LNCaP clone FGC (cell line): ENCODE measurements at places on chromosomes 6 and 20.

DNA sequence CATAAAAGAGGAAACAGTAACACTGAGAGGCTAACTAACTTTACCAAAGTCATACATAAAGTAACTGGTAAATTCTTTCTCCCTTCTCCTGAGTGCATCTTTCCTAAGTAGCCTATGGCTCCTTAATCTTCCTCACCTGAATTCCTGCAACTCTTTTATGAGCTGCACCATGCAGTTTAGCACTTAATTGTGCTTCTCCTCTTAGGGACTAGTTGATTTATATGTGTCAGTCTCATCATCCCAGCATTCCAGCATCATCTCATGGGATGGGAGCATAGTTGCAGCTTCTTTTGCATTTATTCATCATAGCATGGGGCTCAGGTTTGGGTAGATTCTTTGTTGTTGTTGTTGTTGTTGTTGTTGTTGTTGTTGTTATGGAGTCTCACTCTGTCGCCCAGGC, 3.5 kb upstream of the TSPYL1 start:
- no peak for DNase-seq

- peak; percentile 92 for DNase-seq
These were observed 53.3 kb downstream of the SLC22A23 start for GRCh38 chr6:3403238-3404173.

DNA sequence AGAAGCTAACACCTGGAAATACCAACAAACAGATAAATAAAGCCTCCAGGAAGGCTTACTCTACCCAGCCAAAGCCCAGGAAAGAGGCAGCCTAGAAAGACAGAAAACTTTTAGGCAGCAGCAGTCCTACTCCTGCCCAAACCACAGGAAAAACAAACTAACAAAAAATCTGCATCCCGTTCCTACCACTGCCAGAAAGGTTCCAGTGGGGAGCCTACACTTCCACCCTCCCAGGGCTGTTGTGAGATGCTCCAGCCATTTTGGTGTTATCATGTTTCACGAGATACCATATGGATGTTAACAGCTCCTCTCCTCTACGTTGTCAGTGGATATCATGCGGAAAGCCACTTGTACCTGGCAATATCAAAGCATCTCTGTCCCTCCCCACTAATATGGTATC, 336.7 kb upstream of the PRND start:
- no peak for DNase-seq

GRCh38 chr20:56587307-56588041, 41.6 kb upstream of the TFAP2C start:
- no peak for DNase-seq

DNA sequence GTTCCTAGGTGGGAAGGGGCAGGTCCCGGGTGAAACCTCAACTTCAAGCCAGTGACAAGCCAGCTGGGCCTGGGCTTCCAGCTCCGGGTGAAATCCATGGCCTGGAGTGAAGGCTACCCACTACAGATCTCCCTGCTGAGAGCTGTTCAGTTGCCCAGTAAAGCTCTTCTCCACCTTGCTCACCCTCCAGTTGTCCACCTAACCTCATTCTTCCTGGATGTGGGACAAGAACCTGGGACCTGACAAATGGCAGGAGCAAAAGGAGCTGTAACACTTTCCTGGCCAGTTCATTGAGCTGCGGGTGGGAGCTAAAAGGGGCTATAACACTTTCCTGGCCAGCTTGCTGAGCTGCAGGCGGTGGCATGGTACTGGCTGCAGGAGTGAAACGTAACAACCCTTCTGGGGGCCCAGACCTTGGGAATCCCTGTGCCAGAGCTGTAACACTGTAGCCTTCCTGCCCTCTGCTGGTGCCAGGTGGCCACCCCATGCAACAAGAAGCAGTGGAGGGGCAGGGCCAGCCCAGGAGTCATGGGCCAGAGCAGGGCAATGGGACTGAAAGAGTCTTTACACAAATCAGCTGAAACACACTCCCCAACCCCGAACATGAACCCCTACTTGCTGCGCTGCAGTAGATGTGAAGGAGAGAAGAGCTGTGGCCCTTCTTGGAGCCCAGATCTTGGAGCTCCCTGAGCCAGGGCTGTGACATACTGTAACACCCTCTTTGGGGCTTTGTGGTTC, 3.6 kb upstream of the HINT3 start:
- no peak for DNase-seq

DNA sequence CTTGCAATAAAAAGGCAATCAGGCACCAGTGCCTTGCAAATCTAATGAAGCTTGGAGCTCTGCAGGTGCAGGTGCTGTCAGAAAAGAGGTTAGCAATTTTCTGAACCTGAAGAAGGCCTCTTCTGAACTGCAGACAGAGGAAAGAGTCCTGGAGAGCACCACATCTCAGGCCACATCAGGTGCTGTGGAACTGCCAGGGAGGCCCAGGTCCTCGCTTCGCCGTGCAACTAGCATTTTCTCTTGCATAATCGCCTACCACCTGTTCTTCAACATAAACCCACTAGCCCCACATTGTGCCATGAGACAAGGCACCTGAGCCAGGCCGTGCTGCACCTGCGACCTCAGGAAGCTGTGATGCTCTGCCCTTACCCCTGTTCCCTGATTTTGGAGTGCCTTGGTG, 187.6 kb downstream of the DTNBP1 start:
- no peak for DNase-seq

DNA sequence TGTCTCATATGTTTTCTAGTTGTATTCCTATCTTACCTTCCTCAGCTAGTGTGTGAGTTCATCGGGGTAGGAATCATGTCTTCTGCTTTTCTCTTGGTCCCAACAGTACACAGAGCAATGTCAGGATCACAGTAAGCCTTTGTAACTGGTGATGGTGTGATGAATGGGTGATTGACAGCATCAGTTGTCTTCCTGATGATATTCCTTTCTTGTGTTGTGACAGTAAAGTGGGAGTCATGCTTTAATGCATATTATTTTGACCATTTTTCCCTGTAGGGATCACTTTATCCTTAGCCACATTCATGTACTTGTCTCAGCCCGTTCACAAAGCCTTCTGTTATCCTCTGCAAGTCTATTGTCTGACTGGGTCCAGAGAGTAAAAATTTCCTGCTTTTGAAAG, 501.7 kb downstream of the UTRN start:
- no peak for DNase-seq

DNA sequence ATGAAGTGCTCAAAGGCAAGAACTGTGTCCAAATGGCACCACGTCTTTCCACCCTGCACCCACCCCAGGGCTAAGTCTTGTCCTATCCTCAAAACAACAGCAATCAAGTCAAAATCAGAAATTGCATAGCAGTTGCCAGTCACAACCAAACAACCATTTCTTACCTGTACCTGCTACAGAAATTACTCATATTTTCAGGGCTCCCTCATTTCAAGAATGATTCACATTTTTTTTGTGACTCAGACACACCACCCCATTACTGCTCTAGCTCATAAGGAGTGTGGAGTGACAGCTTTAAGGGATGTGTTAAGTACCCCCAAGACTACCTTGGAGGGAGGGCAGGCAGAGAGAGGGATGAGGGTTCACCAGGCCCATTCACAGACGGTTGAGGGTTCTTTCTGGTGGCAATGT, 111.7 kb downstream of the TRERF1 start:
- no peak for DNase-seq

DNA sequence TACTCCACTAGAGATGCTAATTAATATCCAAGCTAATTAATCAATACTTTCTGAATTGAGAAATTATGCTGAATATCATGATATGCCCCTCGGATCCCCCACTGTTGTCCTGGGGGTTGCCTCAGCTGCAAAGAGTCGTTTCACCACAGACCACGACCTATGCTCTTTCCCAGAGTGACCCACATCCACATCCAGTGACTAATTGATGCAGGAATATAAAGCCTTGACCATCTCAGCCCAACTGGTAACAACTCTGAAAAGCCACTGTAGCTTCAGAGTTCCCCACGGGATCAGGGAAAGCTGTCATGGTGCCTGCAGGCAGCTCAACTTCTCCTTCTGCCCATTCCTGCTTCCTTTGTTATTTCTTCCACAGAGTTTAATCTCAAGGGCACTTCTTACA, 116.9 kb downstream of the RWDD2A start:
- DNase-seq: no peak
